ENCODE measurements at places on chromosomes 5 and 9.

- no peak for DNase-seq
These were observed 22.9 kb downstream of the NUDT12 start for GRCh38 chr5:103539376-103540330.

DNA sequence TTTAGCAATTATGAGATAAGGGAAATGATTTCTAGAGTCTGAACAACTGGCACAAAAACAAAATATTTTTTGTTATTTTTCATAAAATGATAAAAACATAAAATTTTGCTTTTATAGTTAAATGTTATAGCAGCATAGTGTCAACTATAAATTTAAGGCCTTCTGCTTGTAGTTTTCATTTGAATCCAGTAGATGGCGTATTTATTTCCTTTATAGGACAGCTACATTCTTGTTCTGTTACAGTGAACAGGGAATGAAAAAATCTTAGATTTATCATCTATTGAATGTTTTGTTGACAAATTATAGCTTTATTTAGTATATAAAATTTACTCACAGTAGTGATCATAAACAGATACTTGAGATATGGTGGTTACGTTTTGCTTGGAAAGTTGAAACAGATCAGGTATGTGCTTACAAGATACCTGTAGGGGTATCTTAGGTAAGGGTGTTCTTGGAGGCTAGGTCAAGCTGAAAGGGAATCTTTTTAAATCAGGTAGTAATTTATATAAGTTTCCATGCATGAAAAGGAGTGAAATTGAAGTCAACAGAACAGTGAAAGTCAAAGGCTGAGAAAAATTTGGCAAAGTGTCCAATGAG, 239.3 kb upstream of the GRIN3A start:
- DNase-seq: peak; percentile 26

- DNase-seq: no peak
These were observed 351.5 kb downstream of the BNC2 start for GRCh38 chr9:16519001-16519400.

DNA sequence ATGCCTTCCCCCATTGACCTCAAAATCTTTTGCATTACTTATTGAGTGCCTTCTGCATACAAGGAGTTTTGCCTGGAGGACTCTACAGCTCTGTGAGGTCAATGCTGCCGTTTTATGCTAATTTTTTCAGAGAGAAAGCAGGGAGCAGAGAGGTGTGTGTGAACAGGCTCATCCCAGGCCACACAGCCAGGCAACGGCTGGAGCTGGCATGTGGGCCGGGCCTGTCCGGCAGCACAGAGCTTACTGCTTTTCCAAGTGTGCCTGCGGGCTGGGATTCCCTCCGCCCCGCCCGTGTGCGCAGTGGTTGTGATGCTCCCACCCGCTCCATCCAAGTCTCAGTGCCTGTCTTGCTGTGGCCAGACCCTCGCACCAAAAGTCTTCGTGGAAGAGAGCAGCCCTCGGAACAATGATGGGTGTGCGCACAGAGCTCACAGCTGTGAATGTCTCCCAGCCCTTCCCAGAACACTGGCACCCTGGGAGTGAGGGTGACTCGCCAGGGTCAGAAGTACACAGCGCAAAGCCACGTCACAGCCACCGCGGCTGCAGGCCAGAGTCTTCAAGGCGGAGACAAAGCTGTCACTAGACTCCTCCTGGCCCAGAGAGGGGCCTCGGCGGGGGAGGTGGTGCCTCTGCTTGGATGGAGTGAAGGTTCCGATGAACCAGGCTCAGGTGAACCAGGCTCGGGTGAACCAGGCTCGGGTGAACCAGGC, 82.8 kb downstream of the COL5A1 start:
- no peak for DNase-seq

GRCh38 chr9:79685577-79685976, 113.8 kb downstream of the TLE4 start:
- no peak for DNase-seq

- DNase-seq: no peak
These were observed 24.7 kb downstream of the PSIP1 start for GRCh38 chr9:15485836-15486666.

DNA sequence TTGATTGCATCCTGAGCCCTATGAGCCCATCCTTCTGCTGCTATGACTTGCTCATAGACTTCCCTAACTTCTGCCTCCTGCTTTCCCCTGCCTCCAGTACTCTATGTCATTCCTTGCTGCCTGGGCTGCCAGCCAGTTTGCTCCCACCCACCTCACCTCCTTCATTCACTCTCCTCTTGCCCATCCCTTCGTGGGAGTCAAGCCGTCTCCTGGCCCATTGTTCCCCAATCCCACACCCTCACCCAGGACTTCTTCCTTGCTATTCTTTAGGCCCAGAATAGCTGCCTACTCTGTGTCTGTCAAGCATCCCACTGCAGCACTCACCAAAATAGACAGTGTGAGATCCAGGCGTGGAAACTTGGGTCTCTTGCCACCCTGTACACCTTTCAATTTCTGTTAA, 131.0 kb downstream of the RASGRF2 start:
- no peak for DNase-seq

GRCh38 chr9:113504725-113505590, 41.4 kb downstream of the RGS3 start:
- DNase-seq: no peak

DNA sequence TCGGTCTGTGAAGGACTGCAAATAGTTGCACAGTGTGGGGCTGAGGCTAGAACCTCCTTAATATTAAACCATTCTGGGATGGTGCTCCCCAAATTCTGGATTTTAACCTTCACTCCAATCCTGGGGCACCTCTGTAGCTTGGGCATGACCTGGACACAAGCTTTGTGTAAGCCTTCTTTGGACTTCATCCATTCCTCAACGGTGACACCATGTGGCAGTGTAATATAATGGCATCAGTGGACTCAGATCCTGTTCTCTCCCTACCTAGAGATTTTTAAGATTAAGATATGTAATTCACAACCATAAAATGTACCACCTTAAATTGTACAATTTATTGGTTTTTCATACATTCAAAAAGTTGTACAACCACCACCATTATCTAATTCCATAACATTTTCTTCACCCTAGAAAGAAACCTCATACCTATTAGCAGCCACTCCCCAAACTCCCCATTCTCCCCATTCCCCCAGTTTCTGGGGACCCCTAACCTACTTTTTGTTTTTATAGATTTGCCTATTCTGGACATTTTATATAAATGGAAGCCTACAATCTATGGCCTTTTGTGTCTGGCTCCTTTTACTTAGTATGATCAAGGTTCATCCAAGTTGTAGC, 4.8 kb upstream of the PLGRKT start:
- peak; percentile 72 for DNase-seq

- no peak for DNase-seq
These were observed 324.6 kb downstream of the ARL15 start for GRCh38 chr5:53985796-53986195.

- no peak for DNase-seq
These were observed 47.9 kb downstream of the MFAP3 start for GRCh38 chr5:154086641-154087040.

DNA sequence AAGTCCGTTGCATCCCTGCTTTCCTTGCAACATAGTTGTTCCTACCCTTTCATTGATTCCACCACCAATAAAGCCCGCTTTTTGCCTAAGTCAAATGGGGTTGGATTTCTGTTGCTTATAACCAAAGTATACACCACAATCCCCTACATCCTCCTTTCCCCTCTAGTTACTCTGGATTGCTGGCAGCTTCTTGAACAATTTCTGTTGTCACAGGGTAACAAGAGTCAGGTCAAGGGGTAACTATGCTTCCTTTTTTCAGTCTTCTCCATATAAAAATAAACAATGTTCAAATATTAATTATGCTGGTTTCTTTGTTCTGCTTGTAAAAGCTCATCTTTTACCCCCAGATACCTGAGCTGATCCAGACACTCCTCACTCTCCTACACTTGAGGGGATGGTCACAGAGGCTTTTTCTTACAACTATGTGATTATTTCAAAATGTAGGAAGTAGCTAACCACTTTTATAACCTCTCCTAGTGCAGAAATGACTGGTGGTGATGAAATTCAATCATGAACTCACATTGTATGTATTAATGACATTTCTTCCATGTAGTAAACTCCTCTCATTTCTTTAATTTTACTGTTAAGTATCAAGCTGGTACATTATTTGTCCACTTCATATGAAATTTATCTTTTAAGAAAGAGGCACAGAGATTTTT, 136.5 kb downstream of the SNX18 start:
- no peak for DNase-seq

DNA sequence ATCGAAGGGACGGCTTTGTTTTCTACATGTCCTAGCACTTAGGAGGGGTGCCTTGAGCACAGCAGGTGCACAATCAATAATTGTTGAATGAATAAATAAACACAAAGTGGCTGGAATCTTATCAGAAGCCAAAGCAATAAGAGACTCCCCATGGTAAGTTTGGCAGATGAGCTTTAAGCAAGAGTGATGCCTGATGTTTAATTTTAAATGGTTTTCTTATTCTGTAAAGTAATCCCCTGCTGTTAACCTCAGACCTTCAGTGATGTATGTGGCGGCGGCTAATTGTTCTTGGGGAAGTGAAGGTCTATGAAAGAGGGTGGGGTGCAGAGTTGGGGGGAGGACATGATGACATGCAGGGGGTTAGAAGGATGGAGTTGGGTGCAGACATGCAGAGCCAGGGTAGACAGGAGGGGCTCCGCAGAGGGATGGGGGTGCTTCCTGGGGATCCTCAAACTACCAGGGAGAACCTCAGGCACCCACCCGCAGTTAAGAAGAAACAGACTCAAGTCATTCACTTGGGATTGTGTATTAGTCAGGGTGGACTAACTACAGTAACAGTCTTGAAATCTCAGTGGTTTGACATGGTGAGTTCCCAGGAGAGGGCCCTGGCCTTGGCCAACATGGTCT, 65.7 kb upstream of the SHB start:
- DNase-seq: no peak

DNA sequence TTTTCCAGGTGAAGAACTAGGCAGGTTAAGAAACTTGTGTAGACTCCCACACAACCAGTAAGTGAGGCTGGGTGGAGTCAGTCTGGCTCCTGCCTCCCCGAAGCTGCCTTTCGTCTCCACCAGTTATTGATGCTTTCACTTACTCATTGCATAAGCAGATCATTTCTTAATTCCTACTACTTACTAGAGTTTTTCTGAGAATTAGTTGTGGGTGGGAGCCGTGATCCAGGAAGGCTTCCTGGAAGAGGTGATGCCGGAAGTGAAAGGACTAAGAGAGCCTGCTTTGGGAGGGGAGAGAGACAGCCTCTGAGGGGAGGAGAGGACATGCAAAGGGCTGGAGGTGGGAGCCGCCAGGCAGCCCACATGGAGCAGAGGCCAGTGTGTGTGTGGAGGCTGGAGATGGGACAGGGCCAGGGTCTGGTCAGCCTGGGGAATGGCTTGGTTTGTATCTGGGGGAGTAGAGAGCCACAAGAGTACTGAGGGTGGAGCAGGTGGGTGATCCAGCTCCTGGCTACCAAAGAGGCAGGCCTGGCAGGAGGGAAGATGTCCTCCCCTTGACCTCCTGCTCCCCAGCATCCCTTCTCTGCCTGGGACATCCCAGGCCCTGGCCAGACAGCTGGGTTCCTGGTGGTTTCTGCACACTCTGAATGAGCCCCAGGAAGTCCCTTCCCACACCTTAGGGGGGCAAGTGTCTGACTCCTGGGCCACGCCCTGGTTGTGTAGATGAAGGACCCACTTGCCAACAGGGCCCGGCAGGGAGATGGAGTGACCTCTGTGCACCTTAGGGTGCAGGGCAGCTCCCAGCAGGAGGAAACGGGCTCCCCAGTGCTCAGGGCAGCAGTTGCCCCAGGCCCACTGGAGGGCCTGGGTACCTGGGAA, 12.2 kb upstream of the CARD19 start:
- no peak for DNase-seq

DNA sequence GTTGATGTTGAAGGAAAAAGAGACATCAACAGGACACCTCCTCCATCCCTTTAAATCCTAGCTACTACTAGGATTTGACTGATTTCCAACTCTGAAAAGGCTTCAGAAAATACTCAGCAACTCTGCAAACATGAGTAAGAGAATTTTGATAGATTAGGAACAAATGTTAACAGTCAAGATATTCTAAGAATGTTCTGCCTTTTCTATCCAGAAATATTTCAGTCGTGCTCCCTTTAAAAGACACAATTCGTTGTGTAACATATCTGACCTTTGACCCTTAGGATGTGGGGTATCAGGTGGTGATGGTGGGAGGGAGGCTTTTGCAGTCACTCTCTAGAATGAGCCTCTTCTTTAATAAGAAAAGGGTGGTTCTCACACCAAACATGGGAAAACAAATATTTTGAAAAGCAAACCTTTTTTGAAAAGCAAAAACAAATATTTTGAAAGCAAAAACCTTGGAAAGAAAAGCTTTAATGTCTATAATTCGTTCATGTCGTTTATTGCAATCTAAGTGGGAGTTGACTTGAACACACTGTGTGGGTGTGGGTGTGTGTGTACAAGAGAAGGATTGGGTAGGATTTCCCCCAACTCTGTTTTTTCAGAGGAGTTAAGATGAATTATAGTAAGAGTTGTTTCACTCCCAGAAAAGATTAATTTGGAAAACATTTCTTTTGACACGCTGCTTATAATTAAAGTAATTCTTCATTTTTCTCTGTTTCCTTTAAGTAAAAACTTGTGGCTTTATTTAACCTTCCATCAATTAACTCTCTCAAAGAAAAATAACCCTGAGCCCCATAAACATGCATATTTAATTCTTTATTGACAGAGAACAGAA, 152.8 kb downstream of the TMEM167A start:
- no peak for DNase-seq

GRCh38 chr5:179816401-179816795, 4.3 kb upstream of the SQSTM1 start:
- DNase-seq: no peak

- peak; percentile 30 for DNase-seq
These were observed 283.4 kb downstream of the NFIB start for GRCh38 chr9:14030375-14031059.

DNA sequence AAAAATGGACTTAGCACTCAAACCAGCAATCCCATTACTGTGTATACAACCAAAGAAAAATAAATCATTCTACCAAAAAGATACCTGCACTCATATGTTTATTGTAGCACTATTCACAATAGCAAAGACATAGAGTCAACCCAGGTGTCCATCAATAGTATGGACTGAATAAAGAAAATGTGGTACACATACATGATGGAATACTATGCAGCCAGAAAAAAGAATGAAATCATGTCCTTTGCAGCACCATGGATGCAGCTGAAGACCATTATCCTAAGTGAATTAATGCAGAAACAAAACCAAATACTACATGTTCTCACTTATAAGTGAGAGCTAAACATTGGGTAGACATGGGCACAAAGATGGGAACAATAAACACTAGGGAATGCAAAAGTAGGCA, 236.8 kb upstream of the POU5F2 start:
- DNase-seq: no peak

GRCh38 chr5:135245521-135246499, 153.2 kb downstream of the MACROH2A1 start:
- no peak for DNase-seq

DNA sequence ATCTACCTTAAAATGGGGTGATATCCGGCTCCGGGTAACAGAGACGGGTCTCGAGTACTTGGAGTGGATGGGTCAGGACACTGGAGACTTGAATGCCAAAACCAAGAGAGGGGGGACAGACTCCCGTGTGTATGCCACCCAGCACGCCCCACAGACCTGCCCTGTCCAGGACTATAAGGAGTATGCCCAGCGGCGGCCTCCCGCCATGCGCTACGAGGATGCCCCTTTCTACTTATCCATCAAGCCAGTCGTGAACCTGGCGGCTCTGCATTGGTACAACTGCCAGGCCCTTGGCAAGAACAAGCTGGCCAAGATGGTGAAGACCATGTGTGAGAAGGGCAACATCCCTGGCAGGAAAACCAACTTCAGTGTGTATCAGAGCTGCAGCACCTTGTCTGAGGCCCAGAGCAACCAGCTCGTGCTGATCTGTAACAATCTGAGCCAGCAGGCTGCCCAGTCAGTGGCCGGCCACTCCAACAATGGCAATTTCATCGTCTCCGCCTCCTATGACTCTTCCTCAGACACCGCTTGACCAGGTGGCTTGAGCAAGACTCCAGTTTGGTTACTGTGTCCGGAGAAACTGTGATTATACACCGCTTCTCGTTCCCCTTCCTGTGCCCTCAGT, 99.4 kb downstream of the INIP start:
- DNase-seq: no peak

Data from kidney capillary endothelial cell (primary cell).